ENCODE measurements at places on chromosomes 4 and X.

DNA sequence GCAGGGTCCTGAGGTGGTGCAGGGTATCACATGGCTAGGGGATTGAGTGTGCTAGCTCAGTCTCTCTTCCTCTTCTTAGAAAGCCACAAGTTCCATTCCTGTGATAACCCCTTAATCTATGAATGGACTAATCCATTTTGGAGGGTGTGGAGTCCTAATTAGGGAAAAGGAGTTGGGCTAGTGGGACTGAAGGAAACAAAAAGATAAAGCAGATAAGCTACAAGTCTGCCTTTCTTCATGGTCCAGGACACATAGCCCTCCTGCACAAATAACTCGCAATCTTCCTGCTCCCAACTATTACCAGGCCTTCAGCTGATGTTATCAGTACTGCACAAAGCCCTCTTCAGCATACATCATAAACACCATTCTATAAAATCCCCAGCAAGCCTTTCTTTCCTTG lies 44.2 kb downstream of the ZNF81 start:
- no peak for DNase-seq

DNA sequence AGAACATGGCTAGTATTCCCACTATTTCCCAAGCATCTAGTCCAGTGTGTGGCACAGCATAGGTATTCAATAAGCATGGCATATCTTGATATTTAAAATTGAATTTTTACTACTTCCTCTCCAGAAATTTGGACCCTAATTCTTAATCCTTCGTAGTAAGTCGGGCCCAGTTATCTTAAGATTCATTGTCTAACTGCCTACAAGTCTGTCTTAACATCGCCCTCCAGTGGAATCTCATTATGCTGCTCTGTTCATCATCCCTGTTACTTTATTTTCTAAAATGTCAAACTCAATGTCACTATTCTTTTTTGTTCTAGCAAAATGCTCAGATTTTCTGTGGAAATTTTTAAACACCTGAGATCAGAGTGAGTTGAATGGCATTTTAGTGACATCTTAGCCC lies 606.2 kb downstream of the KLHL13 start:
- DNase-seq: no peak

DNA sequence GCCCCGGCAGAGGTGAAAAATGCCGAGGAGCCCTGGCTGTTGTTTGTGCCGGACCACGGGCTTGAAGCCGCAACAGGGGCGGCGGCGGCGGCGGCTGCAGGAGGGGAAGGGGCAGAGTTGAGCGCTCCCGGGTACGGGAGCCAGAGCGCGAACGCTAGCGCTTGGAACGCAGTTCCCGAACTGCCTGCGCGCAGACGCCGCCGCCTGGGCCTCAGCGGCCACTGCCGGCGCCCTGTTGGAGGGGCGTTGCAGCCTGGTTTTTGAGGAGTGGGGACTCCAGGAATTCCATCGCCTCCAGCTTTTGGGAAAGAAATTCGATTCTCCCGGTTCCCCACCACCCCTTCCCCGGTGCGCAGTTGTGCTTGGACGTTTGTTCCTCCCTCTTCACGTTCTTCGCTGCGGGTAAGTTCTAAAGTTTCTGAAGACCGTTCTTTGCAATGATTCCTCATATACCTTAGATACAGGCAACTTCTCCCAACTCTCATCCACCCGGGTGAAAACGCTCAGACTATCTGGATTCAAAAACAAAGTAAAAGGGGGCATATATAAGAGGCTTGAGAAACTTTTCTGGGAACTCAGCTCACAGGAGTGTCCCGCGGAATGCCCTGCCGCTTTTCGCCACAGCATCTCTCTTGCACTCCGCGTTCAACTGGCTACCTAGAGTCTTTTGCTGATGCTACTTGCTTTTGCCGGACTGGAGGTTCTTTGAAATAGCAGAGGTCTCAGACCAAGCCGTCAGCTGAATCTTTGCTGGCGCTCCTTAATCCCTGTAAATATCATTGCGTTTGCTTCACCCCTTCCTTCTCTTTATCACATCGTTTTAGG lies 1.0 kb downstream of the FAT4 start:
- DNase-seq: no peak

- DNase-seq: peak; percentile 7
Measured at GRCh38 chr4:122827879-122828601, 1.4 kb downstream of the FGF2 start.

GRCh38 chr4:183831683-183832082 lies 73.4 kb upstream of the STOX2 start:
- DNase-seq: no peak

- DNase-seq: no peak
Measured at GRCh38 chrX:117854806-117855205, 261.8 kb downstream of the KLHL13 start.

DNA sequence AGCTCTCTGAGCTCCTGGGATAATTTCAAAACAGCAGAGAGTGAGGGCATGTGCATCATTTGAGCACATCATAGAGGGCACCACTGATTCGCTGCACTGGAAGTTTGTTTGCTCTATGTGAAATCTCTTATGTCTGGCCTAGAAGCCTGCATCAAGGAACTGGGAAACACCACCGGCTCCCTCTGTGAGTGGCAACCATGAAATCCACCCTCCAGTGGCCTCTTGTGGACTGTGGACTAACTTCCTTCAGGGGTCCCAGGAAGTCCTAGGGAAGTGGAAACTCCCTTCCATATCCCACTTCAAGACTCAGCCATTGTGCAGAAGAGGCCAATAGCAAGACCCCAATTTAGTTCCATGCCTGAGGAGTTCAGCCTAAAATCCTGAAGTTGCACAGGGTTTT lies 48.0 kb upstream of the IGFBP7 start:
- DNase-seq: no peak

GRCh38 chrX:33974676-33975075 lies 157.4 kb downstream of the FAM47A start:
- DNase-seq: no peak

DNA sequence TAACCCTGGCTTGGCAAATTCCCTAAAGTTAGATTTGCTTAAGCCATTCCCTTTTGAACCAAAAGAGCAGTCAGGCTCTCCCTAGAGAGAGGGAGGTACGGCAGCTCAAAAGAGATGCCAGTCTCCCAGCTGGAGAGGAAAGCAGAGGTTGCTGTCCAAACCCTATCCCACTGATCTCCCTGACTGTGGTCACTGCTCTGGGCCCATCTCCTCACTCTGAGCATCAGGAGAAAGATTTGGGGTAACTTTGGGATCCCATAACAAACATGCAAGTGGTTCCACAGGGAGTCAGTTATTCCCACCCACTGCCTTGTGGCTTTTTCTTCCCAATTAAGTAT lies 17.1 kb downstream of the ACSL1 start:
- no peak for DNase-seq

DNA sequence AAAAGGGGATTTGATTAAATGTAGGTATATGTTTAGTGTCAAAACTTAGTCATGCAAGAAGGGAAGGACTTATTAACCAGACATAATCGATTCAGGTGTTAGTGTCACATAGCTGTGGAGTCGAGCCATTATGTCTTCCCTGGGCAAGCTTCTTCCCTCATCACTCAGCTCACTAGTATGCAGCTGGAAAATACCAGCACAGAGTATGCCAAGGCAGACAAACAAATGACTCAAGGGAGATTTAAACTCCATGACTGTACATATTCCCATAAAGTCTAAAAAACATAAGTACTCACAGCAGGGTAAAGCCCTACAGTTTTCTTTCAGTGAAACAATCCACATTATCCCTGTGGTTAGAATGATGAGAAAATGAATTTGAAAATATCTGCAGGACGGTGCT lies 304.5 kb downstream of the CBLL2 start:
- no peak for DNase-seq

DNA sequence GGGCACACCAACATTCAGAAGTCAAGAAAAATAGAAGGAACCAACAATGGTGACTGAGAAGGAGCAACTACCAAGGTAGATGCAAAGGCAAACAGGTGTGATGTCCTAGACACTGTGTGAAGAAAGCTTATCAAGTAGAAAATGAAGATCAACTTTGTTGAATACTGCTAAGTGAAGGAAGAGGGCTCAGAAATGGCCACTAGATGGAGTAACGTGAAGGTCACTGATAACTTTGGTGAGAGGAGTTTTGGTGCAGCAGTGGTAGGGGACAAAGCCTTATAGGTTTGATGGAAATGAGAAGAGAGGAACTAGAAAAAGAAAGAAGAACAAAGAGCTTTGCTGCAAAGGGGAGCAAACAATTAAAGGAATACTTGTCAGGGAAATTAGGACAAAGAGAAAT lies 23.5 kb downstream of the OTC start:
- no peak for DNase-seq

DNA sequence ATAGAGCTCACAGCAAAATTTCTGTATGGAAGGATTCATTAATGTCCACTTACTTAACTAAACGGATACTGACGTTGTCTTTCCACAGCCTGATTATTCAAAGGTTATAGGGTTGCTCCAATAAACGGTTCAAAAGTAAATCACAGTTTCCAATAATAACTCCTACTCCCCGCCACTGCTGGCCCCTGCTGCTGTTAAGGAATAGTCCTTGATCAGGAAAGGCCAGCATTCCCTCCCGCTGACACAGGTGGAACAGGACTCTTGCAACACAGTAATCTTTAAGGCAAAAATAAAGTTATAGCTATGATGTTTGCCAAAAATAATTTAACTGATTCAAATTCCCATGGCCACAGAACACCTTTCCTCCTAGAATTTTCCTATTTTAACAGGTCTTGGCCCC lies 53.9 kb downstream of the FAT1 start:
- no peak for DNase-seq

- DNase-seq: no peak
Measured at GRCh38 chr4:123265443-123265842, 131.2 kb upstream of the SPRY1 start.

- DNase-seq: no peak
Measured at GRCh38 chrX:2782171-2782570, 30.3 kb downstream of the XG start.

- DNase-seq: no peak
Measured at GRCh38 chr4:80202741-80203553, 5.6 kb downstream of the PRDM8 start.

DNA sequence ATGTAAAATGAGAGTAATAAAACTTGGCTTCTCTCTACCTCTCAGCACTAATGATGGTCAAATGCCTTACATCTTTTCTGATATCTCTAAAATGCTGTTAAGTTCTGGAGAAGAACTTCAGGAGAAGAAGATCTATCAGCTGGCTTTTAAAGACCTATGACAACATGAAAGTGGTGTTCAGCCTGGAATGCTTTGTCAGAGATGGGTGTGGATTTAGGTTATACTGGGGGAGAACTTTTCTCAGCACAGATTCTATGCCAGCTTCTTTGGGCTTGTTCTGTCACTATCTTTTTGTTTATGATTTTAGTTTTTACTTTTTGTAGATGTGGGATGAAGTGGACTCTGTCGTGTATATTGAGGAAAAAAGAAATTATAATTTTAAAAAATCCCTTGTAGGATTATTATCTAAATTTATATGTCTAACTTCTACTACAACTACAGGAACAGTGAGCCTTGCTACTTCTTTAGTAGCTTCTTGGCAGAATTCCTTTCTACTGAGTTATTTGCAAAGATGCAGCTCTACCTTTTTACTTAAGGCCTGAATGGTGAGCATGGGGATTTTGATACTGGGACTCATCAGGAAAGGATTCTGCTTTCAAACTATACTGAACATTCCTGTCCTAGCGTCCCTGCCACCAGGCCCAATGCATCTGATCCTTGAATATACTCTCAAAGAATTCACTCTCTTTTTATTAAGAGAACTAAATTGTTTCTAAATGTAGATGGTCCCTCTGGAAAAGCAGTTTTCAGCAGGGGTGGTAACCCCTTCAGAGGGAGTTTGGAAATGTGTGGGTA lies 19.6 kb downstream of the CYP2U1 start:
- no peak for DNase-seq

GRCh38 chr4:74297539-74297938 lies 10.7 kb upstream of the EPGN start:
- DNase-seq: no peak

GRCh38 chr4:115274545-115274944 lies 161.1 kb upstream of the NDST4 start:
- DNase-seq: no peak

DNA sequence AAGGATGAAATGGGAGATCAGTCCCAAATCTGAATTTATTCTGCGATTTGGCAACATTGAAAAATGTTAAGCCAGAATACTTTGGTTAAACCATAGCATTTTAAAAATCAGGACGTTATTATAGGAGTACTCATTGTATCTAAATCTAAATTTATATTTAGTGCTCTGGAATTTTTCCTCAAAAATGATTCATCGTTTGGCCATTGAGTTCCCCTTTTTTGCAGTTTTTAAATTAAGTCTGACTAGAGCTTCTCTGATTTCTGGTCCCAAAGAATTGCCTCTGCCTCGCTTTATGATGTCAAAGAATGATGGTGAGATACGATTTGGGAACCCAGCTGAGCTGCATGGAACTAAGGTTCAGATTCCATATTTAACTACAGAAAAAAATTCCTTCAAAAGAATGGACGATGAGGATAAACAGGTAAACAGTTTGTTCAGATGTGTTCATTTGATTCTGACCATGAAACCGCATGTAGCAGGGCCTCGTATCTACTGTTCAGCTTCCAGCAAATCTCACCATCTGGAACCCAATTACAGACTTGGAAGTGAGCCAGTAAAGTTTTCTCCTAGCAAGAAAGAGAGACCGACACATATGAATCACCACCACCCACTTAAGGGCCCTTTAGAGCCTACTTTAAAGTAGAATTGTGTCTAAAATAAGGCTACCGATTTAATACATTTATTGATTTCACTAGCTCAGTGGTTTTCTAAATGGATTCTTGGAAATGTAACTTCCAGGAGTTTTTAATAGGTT lies 75.6 kb downstream of the REPS2 start:
- DNase-seq: no peak

GRCh38 chrX:456551-457291 lies 70.0 kb upstream of the PPP2R3B start:
- no peak for DNase-seq

GRCh38 chr4:137610960-137611359 lies 78.7 kb upstream of the PCDH18 start:
- DNase-seq: no peak

- no peak for DNase-seq
Measured at GRCh38 chr4:86641516-86642090, 47.5 kb downstream of the PTPN13 start.

DNA sequence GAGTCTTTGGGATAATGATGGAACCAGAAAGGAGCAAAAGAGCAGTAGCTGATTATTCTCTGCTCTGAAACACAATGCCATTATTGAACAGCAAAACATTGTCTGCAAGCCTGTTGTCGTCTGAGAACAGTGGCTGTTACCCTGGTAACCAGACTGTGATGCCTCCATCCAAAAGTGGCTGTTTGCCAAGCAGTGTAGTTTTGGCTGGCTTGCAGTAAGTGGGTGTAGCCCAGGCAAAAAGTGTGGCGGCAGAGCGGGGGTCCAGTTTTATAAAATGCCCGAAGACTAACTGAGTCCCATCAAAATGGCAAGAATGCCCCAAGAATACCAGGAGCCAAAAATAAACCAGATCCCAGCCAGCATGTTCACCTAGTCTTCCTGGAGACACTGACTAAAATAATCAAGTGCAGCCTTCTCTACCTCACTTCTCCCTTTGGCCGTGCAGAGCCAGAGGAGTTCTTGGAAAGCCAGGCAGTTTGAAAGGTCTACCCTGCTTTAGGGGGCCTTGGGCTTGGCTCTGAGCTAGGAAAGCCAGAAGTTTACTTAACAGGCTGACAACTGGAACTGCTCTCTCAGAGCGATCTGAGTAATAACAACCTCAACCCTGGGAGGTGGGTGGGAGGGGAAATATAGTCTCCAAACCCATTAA lies 2.6 kb downstream of the PLP1 start:
- DNase-seq: no peak

Data from stimulated activated CD4-positive, alpha-beta T cell treated with anti-CD3 and anti-CD28 coated beads, TNF-alpha, amount 100 ng/mL, for 1 hour (primary cell).